ENCODE measurements at places on chromosomes 7 and 10. TPM values are rescaled to one million over a fixed set of nuclear protein-coding genes. Genes with fewer than 3 reads are reported as not detected.

- no peak for DNase-seq
Observed at GRCh38 chr7:143002106-143002505, 24.8 kb downstream of the OR9A2 start.

CAV1 gene
- total RNA-seq = 64.7 TPM

MYO3A gene
- 0.33 TPM for total RNA-seq

DNA sequence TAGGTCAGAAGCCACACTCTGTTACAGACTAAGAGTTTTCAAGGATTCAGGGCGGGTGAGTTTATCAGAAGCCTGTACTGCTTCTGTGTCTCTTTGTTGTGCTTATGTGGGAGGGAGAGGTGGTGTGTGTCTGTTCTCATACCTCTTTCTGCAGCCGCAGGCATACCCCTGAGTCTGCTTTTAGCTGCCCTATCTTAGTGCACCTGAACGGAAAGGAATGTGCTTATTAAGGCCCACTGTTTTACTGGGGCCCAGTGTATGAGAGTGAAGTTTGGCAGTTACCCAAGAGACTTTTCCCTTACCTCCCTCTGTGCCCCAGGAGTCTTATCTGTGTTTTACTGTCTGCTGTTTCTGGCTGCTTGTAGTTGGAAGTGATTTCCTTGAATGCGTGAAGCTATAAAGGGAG lies 104.3 kb downstream of the TYW1 start:
- no peak for DNase-seq

DNA sequence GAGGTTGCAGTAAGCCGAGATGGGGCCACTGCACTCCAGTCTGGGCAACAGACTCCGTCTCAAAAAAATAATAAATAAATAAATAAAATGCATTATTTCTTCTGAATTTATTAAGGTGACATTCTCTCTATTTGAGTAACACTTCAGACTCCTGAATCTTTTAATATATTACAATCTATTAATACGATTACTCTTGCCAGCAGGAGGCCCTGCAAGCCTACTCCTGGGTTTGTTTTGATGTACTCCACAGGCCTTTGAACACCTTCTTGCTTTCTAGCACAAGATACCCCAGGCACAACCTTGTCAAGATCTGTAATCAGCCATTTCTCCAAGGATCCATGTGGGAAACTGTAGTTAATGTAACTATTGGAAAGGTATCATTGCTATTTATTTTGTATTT lies 63.5 kb downstream of the COBL start:
- no peak for DNase-seq

GRCh38 chr10:132145002-132145401 lies 41.7 kb upstream of the DPYSL4 start:
- no peak for DNase-seq

- no peak for DNase-seq
Observed at GRCh38 chr7:95375591-95376257, 20.5 kb downstream of the PON3 start.
